Uterus (tissue), 4 donors: ENCODE measurements at places on chromosomes 12 and 14.

DNA sequence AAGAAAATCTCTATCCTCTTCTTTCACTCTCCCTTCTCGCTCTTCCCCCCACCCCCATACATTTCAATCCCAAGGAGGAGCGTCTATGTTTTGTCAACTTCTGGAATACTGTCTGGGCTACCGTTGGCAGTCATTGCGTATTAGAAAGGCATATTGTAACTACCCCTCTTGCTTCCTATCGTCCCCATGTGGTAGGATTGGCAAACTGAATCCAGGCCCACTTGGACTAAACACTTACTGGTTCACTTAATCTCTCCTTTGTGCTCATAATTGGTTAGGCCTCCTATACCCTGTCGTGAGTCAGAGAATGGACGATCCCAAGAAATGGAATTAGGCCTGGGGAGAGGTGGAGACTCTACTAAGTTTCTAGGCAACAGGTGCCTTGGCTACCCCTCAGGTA is 68.8 kb upstream of the SLC8A3 start:
- DNase-seq: no peak

- no peak for DNase-seq
Measured at GRCh38 chr12:77324416-77324762, 259.0 kb upstream of the E2F7 start.

- DNase-seq: no peak
Measured at GRCh38 chr14:92844204-92844603, 50.1 kb downstream of the GOLGA5 start.

DNA sequence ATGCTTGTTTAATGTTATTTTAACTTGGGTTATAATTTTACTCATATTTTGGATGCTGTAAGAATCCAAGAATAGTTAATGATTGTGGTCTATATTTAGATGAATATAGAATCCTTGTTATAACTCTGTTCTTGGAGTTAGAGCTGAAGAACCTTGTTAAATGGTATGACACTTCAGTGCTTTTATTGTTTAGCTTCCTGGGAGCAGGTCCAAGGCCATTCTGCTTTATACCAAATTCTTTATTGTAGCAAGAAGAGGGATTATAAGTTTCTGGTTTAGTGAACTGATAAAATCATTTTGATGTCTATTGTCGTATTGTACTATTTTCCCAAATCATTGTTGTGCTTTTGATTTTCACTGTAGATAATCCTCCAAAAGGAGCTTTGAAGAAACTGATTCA is 69.4 kb downstream of the MIA2 start:
- no peak for DNase-seq

DNA sequence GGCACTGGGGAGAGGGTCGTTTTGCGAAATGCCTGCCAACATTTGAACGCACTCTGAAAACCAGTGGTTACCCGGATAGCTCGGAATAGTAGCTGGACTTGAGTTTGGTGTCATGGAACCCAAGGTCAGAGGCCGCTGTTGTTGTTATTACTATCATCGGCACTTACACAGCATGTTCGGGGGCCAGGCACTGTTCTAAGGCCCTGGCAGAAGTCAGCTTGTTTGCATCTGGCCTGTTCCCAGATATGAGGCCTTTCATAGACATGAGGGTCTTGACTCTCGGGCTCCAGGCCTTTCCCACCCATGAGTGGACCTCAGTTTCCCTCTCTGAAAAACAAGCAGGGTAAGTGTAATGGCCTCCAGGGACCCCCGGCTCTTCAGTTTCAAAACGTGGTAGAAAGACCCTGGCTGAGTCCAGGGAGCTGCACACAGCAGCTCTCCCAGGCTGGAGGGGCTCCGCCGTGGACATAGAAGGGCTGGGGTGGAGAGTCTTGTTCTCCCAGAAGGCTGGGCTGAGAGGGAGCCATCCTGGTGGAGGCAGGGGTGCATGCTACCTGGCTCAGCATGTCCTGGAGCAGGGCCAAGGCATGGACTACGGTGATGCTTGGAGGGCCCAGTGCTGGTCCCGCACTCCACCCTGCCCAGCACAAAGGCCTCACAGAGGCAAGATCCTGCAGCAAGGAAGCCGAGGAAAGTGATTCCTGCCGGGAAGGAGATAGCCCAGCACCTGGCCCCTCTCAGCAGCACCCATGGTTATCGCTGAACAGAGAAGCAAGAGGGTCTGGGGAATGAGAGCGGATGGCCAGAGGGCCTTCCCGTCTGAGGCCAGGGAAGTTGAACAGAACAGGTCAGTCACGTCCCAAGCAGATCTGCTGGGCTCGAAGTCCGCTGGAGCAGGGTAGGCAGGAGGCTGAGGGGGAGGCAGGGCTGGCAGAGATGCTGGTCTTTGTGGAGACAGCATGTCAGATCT is 63.5 kb upstream of the C14orf180 start:
- DNase-seq: no peak

DNA sequence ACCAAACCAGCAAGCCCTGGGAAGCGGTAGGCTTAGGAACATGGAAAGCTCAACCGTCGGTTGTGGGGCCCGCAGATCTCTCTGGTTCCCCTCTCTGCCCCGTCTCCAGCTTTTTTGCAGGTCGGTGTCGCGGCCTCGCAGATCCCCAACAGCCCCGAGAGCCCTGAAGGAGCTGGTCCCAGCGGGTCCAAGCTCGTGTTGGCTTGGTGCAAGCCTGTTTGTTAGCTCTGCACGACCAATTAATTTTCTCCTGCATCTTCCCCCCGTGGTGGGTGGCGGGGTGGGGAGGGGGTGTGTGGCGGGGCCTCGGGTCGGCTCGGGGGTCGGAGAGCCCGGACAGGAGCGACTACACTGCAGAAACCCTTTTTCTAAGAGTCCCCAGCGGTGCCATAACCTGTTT is 449 bp upstream of the SLC24A4 start:
- no peak for DNase-seq

GRCh38 chr12:107649661-107650061 is 35.9 kb upstream of the PWP1 start:
- DNase-seq: peak; percentile 35

DNA sequence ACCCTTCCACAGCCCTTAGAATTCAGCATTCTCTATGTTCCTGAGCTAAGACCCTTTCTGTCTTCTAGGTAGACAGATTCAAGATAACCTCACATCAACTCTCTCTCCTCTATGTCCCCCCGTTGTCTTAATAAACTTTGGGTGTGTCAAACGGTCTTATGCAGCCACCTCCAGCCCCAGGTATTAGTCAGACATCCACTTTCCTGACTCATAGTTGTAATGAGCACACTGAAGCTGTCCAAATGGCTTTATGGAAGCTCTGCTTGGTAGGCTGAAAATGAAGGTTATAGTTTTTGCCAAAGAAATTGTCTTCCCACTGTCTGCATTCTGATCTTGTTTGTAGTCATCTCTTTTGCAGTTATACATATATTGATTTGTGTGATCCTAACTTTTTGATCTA is 482.0 kb downstream of the RMST start:
- no peak for DNase-seq

- DNase-seq: no peak
Measured at GRCh38 chr14:96421236-96421635, 29.3 kb downstream of the AK7 start.

DNA sequence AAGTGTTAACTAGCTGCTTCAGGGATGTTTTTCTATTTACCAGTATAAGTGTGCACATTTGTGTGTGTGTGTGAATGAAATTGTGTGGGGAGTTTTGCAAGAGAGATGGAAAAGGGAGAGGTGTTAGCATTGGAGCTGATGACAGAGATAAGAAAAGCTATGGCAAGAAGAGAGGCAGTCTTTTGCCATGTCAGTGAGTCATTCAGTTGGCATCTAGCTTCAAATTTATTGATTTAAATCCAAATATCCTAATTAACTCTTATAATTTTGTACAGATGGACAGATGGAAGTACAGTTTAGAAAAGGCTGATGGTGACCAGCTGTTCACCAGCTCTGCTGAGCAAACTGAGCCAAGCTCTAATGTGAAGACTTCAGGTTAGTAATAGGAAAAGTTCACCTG is 3.3 kb upstream of the BHLHE41 start:
- no peak for DNase-seq

GRCh38 chr12:47990351-47991105 is 13.7 kb downstream of the COL2A1 start:
- DNase-seq: no peak

DNA sequence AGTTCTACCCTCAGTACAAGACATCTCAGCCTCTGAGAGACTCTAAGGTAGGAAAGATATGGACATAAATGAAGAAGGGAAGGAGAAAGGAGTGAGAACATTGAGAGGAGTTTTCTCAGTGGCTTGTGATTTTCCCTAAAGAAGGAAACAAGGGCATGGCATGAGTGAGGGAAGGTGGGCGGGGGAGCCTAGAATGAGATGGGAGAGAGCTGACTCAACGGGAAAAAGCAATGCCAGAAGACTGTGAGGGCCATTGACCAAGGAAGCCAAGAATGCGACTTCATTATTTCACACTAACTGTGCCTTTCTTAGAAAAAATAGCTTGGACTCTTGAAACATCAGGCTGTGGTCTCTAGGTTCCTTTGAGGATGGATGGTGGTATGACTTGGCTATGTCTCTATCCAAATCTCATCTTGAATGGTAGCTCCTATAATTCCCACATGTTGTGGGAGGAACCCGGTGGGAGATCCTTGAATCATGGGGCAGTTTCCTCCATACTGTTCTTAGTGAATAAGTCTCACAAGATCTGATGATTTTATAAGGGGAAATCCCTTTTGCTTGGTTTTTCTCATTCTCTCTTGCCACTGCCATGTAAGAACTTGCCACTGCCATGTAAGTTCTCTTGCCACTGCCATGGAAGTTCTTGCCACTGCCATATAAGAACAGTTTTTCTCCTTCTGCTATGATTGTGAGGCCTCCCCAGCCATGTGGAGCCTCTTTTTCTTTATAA is 279.6 kb downstream of the NUAK1 start:
- no peak for DNase-seq

- DNase-seq: peak; percentile 34
Measured at GRCh38 chr12:56629459-56630179, 507 bp downstream of the BAZ2A start.

DNA sequence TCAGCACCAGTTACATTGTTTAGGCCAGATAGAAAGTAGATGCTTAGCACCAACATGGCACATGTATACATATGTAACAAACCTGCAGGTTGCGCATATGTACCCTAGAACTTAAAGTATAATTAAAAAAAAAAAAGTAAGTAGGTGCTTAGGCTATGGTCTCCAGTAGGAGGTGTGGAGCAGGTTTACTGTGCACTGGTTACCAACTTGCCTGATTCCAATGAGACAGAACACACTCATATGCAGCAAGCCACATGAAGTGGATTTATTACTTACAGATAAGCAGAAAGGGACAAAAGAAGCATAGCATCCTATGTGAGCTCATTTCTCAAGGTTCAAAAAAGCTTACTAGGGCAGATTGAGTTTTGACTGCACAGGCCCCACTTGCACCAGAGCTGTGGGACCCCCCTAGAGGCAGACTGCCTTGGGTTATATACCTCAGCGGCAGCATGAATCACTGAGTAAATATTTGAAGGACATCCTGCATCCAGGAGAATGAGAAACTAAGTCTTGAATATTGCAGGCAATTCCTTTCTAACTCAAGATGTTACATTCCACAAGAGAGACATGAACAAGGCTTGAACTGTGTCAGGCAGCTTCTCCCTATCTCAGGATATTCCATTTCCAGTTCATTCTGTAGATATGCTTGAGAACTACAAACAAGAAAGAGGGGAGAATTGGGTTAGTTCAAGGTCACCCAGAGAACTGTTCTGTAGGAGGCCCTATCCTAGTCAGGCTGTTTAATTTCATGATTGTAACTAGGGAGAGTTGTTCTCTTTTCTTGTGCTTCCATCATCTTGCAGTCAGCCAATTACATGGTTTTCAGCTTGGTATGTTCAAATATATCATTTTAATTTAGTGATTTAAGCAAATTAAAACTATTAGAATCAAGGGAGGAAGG is 30.1 kb downstream of the LRFN5 start:
- DNase-seq: no peak

DNA sequence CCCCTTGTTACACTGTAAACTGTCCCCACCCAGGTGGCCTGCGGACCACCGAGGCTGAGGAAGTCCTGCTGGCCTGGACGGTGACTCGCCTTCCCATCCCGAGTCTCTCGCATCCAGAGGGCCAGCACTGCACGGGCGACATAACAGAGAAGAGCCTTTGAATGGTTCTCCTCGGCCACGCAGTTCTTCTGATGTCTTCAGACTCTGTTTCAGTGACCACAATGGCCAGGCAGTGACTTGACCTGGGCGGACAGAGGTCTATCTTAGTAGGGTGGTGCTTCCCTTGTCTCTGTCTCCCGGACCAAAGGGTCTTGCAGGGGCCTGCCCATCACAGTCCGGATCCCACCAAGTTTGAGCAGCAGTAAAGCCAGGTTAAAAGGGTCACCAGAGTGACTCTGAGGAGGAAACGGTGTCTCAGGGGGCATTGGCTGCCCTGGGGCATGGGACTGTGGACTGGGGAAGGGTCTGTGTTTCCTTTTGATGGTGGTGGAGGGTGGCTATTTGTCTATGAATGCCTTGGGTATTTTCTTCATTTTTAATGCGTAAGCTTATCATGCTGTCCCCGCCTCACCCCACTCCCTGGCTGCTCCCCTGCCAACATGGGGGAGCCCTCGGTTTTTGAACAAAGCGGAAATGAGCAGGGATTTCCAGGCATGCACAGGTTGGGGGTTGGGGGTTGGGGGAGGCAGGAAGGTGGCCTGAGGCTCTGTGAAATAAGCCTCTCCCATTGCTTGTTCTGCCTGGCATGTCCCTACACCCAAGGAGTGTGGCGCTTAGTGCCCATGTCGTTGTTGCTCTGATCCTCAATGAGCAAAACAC is 10.3 kb downstream of the KRT85 start:
- no peak for DNase-seq

- DNase-seq: no peak
Measured at GRCh38 chr12:108271951-108272872, 66.9 kb downstream of the CMKLR1 start.

- DNase-seq: peak; percentile 35
Measured at GRCh38 chr12:63821781-63822251, 22.7 kb upstream of the SRGAP1 start.

DNA sequence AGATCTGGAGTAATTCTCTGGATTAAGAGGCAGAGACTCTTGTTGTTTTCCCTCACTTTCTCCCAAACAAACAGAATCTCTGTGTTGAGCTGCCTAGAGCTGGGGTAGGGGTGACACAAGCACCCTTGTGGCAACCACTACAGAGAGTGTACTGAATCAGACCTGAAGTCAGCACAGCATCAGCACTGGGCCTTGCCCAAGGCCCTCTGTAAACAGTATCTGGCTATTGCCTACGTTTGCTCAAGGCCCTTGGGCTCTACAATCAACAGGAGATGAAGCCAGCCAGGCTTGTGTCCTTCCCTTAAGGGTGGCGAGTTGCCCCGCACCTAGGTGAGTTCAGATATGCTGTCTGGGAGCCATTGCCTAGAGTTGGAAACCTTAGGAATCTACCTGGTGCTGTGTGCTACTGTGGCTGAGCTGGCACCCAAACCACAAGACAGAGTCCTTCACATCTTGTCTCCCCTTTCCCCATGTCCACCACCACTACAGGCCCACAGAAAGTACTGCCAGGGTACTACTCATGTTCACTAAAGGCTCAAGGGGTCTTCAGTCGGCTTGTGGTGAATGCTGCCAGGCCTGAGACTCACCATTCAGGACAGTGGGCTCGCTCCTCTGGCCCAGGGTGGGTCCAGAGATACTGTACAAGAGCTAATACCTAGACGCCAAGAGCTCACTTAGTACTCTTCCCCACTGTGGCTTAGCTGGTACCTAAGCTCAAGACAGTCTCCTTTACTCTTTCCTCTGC is 206.8 kb downstream of the SYNE2 start:
- DNase-seq: no peak

GRCh38 chr12:86729739-86730138 is 473.5 kb upstream of the MGAT4C start:
- no peak for DNase-seq

- no peak for DNase-seq
Measured at GRCh38 chr12:100632445-100632892, 59.0 kb downstream of the GAS2L3 start.
